ENCODE measurements at places on chromosomes 6 and 20. TPM values are rescaled to one million over a fixed set of nuclear protein-coding genes. Genes with fewer than 3 reads are reported as not detected.

DNA sequence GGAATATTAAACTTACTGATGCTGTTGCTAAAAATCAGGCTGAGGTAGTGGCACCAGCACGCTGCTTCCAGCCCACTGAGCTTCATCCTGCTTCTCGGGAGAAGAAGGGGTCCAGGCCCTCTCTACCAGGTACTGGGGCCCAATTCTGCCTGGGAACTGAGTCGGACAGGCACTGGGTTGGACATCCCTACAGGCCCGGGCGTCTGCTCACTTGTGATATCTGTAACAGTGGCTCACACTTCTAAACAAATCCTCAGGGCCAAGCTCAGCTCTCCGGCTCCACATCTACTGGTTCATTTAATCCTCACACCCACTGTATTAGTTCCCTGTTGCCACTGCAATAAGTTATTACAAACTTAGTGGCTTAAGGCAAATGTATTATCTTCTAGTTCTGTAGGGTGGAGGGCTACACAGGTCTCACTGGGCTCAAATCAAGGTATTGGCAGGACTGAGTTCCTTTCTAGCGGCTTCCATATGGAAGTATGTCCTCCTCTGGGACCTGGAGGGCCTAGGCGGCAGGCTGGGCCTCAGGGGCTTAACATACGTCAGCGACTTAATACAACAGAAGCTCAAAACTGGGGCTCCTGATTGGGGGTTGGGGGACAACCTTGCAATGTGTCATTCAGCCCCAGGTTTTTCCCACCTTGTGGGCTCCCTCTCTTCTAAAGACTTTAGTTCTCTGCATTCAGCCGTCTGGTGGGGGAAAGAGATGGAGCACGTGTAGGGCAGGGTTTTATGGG, 1.6 kb upstream of the KCNK15 start:
- no peak for DNase-seq

DNA sequence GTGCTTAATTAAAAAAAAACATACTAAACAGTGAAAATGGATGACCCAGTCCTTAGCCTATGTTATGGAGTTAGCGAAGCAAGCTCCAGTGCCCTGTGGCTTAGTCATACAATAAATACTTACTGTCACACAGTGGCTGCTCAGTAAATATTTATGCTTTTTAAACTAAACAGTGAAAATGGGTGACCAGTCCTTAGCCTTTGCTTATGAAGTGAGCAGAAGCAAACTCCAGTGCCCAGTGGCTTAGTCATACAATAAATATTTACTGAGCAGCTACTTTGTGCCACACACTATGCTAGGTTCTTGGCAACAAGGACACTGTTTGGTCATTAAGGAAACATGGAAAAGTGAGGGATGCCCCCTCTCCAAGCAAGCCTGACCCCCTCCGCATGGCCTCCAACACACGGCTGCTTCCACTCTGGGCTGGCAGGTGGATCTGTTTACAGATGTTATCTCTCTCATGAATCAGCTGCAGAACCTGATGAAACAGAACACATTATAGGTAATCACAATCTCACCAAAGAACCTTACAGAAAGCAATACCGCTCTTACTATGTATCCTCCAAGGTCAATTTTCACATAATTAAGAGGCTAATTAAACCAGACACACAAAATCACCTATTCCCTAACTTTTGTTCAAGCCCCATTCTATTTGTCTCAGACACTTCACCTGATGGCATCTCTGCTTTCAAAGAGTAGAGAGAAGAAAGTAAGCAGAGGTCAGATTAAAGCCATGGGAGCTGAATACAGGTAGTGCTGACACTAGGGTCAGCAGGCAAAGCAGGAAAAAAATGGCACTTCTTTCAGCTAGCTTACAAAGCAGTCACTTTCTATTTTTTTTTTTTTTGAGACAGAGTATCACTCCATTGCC, 27.3 kb downstream of the CDK5RAP1 start:
- DNase-seq = no peak

The ZNF311 gene
- 0.92 TPM for total RNA-seq

The HCRTR2 gene
- total RNA-seq = not detected
